Hypothalamus (tissue), 51 donors: ENCODE measurements at places on chromosomes 2 and 18.

GRCh38 chr18:5519448-5520298 lies 24.1 kb downstream of the EPB41L3 start:
- DNase-seq, result no peak

DNA sequence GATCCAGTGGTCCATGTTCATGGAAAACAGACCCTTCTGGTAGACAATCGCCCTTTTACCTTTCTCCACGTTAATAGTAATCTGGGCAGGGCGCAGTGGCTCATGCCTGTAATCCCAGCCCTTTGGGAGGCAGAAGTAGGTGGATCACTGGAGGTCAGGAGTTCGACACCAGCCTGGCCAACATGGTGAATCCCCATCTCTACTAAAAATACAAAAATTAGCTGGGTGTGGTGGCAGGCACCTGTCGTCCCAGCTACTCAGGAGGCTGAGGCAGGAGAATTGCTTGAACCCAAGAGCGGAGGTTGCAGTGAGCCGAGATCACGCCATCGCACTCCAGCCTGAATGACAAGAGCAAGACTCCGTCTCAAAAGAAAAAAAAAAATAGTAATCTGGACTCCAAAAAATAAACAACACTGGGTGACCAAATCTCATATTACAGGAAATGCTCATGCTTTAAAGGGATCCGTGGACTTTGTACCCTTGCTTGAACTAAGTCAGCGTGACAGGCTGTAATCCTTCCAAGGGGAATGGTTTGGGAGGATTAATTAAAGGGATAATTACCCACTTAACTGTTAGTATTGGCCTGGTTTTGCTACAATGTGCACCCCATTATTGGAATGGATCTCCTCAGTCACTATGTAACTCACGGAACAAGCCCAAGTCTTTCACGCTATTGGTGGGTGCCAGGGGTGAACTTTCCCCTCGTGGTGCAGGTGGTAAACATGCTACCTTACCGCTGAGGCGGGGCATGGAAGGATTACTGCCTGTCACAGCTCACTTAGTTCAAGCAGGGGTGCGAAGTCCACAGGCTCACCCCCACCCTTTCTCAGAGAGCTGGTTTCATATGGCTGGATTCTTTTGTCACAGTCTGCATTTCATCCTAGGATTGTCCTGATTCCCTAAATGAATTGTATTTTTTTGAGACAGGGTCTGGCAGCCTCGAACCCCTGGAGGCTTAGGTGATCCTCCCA lies 36.7 kb downstream of the PROC start:
- no peak for DNase-seq

DNA sequence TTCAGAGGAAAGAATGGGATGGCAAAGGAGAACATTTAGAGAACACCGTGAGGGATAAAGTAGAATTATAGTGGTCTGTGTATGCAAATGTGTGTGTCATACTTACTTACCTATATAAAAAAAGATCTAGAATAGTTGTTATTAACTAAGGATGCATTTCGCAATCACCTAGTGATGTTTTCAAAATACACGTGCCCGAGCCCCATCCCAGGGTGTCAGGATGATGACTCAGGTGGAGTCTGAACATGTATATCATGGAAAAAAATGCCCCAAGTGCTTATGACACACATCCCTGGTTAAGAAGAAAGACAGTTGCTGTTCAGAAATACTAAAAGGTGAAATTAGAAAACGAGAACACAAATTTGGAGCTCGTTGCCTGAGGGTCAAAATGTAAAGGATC lies 109.0 kb downstream of the CERS6 start:
- no peak for DNase-seq

DNA sequence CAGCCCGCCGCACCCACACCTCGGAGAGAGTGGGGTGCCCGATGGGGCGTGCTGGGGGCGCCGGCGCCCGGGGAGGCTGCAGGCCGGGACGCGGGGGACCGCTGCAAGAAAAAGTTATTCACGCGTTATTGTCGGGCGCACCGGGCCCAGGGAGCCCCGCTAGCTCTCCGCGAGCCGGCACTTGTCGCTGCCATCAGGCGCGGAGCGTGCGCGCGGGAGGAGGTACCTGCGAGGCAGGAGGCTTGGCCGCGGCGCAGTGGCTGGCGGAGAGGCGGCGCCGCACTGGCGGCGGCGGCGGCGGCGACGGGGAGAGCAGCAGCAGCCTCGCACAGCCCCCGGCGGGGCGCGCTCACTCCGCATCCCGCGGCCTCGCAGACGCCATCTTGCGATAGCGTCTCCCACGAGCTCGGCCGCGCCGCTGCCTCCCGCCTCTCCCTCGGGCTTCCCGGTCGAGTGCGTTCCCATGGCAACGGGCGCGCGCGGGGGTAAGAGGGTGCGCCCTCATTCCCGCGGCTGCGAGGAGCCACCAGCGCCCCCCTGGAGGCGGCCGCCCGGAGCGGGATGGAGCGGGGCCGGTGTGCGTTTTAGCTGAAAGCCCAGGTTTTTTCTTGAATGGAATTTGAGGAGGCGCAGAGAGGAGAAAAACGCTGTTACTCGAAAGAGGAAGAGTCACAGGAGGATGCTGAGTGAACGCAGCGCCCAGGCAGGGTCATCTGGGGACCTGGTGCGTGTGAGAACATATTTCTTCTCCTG lies at the start of gene CHN1:
CHN1 (minus strand) TSS at position 402 of the 753 bp plus-strand sequence. CDS start 469 bp downstream, outside the sequence.
- DNase-seq, result peak; percentile 59

DNA sequence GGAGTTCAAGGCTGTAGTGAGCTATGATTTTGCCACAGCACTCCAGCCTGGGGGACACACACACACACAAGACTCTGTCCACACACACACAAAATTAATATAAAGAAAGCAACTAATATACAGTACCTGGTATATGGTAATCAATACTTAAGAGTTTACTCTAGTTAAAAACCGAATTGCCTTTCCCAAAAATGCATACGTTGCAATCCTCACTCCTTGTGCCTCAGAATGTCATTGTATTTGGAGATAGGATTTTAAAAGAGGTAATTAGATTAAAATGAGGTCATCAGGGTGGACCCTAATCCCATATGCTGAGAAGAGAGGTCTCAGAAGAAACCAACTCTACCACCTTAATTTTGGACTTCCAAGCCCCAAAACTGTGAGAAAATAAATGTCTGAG lies 35.7 kb downstream of the TMEM237 start:
- no peak for DNase-seq

DNA sequence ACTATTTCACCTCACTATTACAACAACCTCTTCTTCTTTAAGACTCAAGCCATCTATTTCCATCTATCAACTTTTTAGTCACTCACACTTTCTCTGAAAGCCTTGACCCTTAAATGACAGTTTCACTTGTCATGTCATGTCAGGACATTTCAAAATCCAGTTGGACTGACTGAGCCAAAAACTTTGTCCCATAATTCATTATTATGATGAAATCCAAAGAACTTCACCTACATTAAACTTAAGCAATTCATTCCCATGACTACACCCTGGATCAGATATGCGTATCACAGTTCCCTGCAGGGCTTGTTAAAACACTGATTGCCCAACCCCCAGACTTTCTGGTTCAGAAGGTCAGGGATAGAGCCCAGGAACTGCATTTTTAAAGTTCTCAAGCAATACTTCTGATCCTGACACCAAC lies 26.5 kb downstream of the LDAH start:
- no peak for DNase-seq

GRCh38 chr2:45223531-45223930 lies 214.3 kb upstream of the SIX2 start:
- DNase-seq, result no peak

- no peak for DNase-seq
Observed at GRCh38 chr2:48856144-48856543, 100.6 kb upstream of the LHCGR start.

GRCh38 chr2:67234440-67234839 lies 162.7 kb upstream of the ETAA1 start:
- DNase-seq, result no peak

DNA sequence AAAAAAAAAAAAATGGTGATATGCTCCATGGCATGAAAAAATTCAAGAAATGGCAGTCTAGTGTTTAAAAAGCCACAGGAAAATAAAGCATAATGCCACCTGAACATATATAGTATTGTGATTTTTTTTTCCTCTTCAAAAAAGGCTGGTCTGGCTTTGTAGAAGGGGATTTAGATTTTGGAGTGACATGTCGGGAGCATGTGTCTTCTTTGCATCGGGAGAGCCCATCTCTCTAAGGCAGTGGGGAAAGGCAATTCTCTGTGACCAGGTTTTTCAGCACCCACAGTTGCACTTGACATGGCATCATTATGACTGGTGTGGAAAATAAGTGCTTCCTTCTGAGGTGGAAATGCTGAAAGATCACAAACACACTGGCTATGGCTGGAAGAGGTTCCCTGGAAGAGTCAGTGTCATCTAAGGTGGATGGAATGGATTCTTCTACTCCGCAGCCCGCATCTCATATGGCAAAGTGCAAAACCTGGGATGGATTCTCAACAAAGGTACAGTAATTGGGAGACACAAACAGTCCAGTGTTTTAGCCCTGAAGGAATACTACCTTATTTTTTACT lies 172.5 kb downstream of the AGAP1 start:
- DNase-seq, result peak; percentile 44

DNA sequence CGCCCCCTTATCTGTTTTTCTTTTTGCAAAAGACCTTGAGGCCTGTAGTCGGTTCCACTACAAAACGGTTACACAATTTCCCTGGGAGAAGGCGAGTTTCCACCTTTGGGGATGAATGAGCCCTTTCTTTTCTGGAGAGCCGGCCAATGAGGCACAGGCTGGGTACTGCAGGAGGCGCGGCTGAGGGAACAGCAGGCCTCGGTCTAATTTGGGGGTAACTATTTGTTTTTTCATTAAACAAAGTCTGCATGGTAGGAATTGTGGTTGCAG lies 129.2 kb downstream of the MYCN start:
- DNase-seq, result no peak

GRCh38 chr18:45071956-45072355 lies 391.3 kb downstream of the SETBP1 start:
- no peak for DNase-seq

DNA sequence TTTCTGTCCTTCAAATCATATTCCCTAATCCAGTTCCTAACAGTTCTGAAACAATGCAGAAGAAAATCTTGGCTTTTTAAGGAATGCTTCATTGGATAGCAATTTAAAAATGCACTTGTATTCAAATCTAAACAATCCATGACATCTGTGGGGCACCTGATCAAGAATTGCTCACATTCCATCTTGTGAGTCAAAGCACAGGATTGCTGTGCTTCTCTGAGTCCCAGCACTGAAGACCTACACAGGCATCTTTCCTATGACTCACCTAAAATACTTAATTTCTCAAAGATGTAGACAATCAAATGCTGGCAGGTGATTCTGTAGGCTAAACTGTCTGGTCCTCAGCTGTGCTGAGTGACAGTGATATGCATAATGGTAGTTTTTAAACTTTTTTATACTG lies 10.1 kb upstream of the ATP8B1 start:
- DNase-seq, result no peak
